ENCODE measurements at places on chromosomes 4 and X.

DNA sequence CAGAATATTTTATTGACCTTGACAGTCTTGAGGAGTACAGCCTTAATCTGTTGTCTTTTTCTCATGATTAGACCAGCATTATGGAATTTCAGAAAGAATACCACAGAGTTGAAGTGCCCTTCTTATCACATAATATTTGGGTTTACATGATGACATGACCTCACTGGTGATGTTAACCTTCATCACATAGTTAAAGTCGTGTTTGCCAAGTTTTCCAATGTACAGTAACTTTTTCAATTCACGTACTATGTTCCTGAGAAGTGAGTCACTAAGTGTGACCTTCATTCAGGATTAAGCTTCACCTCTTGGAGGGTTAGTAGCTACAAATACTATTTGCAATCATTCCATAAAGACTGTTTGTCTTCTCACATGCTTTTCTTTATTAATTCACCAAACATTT lies 52.1 kb downstream of the RAB40A start:
- DNase-seq = no peak

- no peak for DNase-seq
Observed at GRCh38 chrX:130688360-130688759, 214.6 kb downstream of the ENOX2 start.

GRCh38 chr4:96916711-96917110 lies 1076.8 kb downstream of the PDHA2 start:
- DNase-seq = no peak

GRCh38 chr4:93132631-93133030 lies 695.9 kb upstream of the ATOH1 start:
- no peak for DNase-seq

GRCh38 chrX:69457756-69458155 lies 46.4 kb upstream of the NALF2 start:
- DNase-seq = no peak

- no peak for DNase-seq
Observed at GRCh38 chr4:27040356-27040755, 179.7 kb downstream of the STIM2 start.

- no peak for DNase-seq
Observed at GRCh38 chrX:71949844-71950445, 39.3 kb downstream of the NHSL2 start.

GRCh38 chr4:122423246-122423645 lies 33.3 kb downstream of the IL2 start:
- no peak for DNase-seq

DNA sequence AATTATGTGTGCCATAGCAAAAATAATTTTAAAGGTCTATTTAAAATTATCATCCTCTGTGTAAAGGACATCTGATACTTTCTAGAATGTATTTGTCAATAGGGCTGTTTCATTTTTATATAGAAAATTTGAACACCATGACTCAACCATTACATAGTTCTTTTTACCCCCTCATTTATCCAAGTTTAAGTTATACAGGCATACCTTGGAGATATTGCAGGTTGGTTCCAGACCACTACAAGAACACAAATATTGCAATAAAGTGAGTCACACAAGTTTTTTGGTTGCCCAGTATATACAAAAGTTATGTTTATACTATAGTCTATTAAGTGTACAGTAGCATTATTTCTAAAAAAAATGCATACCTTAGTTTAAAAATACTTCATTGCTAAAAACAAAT lies 130.4 kb downstream of the MSL3 start:
- DNase-seq = no peak

DNA sequence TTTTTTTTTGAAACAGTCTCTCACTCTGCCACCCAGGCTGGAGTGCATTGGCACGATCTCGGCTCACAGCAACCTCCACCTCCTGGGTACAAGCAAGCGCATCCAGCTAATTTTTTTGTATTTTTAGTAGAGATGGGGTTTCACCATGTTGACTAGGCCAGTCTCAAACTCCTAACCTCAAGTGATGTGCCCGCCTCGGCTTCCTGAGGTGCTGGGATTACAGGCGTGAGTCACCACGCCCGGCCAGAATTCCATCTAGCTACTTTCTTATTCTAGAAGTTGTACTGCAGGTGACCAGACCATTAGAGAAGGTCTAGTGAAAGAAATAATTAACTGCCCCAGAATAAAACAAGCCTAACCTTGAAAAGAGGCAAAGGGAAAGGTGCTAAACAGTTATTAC lies 2.3 kb downstream of the LRBA start:
- no peak for DNase-seq

DNA sequence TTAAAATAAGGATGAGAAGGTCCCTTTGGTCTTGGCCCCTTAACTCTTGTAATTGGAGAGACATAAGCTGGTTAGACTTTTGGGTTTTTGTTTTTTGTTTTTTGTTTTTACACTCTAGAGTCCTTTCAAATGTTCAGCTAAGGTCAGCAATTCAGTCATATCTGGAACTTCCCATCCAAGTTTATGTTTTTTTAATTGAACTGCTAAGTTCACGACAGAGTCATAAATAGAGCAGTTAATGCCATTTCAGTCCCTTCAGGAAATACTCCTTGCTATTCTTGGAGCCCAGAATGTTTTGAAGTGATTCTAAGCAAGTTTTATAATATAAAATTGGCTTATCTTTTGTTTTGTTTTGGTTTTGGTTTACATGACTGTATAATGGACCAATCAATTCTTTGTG lies 329.4 kb upstream of the PABPC4L start:
- no peak for DNase-seq

DNA sequence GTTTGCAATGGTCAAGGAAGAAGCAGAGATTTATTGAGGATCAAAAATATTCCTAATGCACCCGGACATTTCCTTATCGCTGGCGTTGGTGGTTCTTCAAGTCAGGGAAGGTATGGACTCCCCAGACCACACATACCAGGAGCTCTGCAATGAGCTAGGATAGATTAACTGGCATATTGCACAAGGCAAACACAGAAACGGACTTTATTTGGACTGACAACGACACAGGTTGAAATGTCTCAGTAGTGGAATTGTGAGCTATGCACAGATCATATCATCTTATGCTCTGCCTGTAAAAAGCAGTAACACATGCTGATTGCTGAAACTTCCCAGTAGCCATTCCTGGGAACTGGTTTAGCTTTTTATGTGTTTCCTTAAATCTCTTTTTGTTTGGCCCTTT lies 1.7 kb downstream of the TSPAN7 start:
- DNase-seq = no peak

- no peak for DNase-seq
Observed at GRCh38 chr4:57127361-57127760, 17.2 kb upstream of the IGFBP7 start.

DNA sequence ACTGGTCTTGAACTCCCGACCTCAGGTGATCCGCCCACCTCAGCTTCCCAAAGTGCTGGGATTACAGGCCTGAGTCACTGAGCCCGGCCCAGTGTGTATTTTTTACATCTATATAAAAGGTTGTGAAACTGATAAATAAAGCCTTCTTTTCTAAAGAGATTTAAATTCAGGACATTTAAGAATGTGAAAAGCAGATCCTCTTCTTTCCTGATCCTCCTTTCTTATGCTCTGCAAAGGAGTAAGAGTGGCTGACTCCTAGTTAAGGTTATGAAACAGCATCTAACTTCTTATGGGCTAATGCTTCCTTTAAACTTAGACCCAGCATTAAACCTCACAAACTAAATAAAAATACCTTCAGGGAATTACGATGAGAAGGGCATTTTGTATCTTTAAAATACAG lies 197.7 kb upstream of the MAB21L2 start:
- no peak for DNase-seq

DNA sequence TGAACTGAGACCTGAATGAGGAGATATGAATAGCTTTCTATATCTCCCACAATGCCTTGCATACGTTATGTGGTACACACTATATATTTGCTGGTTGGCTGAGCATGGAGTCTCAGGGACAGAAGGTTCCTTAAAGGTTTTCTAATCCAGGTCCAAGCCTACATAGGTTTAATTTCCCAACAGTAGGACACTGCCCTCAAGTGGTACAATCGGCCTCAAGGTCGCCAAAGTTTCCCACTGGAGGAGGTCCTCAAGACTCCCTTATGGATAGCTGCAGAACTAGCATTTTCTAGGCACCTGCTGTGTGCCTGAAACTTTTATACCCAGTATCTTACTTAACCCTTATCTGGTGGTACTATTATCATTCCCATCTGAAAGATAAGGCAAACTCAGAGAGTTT lies 21.0 kb upstream of the EFNB1 start:
- no peak for DNase-seq

- DNase-seq = no peak
Observed at GRCh38 chr4:165972747-165973146, 99.7 kb downstream of the TLL1 start.

GRCh38 chr4:118969359-118969758 lies 80.7 kb downstream of the SYNPO2 start:
- DNase-seq = no peak

GRCh38 chr4:176660561-176660960 lies 132.2 kb downstream of the VEGFC start:
- no peak for DNase-seq

GRCh38 chr4:152894673-152895072 lies 41.5 kb upstream of the FHDC1 start:
- DNase-seq = no peak

DNA sequence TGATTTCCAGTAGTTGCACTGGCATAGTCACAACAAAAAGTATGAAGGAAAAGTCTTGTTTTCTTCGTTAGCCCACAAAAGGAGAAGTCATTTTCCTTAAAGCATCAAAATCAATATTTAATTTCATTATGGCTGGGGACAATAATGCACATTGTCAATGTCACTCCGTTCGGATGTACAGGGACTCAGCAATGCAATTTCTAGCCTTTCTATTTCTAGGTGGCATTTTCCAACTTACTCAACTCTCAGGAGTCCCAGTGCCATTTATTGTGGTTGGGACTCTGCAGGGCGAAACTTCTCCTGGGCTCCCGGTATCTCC lies 99.6 kb downstream of the CEP135 start:
- DNase-seq = no peak

GRCh38 chrX:129577473-129577872 lies 37.4 kb downstream of the OCRL start:
- no peak for DNase-seq

- DNase-seq = no peak
Observed at GRCh38 chr4:36218121-36218520, 26.2 kb downstream of the ARAP2 start.

DNA sequence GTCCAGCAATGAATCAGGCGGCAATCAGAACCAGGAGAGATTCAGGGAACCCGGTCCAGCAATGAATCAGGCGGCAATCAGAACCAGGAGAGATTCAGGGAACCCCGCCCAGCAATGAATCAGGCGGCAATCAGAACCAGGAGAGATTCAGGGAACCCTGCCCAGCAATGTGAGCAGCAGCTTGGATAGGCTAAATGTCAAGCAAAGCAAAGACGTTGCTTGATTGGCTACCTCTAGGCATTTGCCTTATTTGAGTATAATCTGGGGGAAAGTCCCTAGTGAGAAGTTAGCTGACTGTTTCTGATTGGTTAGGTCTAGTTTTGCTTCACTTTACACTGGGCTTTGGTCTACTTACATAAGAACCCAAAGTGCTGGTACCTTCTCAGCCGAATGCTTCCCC lies 1212.2 kb upstream of the TENM3 start:
- DNase-seq = no peak

GRCh38 chr4:175703956-175704600 lies 108.0 kb downstream of the GPM6A start:
- no peak for DNase-seq

GRCh38 chr4:8917321-8917811 lies 45.7 kb upstream of the HMX1 start:
- no peak for DNase-seq

- no peak for DNase-seq
Observed at GRCh38 chrX:85065512-85066198, 62.0 kb downstream of the APOOL start.

- no peak for DNase-seq
Observed at GRCh38 chrX:12709047-12709446, 82.2 kb upstream of the PRPS2 start.

DNA sequence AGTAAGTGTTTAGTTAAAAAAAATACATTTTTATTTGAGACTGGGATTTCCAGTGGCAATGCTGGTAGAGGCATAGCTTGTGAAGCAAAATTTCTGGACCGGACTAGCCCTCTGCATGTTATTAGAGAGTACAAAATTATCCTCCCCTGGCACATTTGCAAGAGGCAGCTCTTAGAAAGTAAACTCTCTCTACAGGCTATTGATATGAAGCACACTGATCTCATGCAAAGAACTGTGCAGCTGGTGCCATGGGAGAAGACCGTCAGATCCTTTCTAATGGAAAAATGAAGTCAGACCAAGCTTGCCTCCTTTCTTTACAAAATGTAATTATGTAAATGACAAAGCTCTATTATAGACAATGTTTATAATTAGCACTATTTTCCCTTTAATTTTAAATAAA lies 2717.2 kb downstream of the PCDH7 start:
- DNase-seq = no peak

DNA sequence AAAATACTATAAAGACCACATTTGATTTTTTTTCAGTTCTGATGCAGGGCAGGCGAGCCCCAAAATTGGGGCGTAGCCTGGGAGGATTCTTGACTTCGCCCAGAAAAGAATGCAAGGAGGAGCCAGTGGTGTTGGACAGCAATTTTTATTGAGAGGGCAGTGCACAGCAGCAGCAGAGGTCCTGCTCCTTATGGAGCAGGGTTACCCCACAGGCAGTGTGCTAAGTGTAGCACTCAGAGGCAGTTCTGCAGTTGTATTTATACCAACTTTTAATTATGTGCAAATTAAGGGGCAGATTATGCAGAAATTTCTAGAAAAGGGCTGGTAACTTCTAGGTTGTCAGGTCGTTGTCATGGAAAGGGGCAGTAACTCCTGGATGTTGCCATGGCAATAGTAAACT lies 69.9 kb downstream of the GASK1B start:
- no peak for DNase-seq

- no peak for DNase-seq
Observed at GRCh38 chr4:152926959-152927358, 9.2 kb upstream of the FHDC1 start.

DNA sequence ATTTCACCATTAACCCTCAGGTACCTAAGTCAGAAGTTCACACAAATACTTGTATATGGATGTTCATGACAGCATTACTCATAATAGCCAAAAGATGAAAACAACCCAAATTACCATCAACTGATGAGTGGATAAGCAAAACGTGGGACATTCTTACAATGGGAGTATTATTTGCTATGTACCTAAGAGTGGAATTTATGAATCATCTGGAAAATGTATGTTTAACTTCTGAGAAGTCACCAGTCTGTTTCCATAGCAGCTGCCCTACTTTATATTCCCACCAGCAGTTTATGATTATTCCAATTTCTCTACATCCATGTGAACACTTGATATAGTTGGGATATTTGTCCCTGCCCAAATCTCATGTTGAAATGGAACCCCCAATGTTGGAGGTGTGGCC lies 1478.9 kb downstream of the PCDH19 start:
- DNase-seq = no peak

- DNase-seq = no peak
Observed at GRCh38 chr4:137238456-137239162, 293.7 kb downstream of the PCDH18 start.

- DNase-seq = no peak
Observed at GRCh38 chrX:41558531-41558930, 111.4 kb downstream of the NYX start.

- no peak for DNase-seq
Observed at GRCh38 chr4:158133551-158133950, 39.3 kb downstream of the GASK1B start.

Measured in activated T-helper 1 cell treated with anti-CD3 and anti-CD28 coated beads, Interleukin-2, amount 50 U/mL, for 16 hours (primary cell).